ENCODE measurements at places on chromosomes 4 and X.

- DNase-seq: no peak
Observed at GRCh38 chrX:7828594-7828993, 14.4 kb upstream of the VCX start.

- no peak for DNase-seq
Observed at GRCh38 chrX:132071254-132071653, 48.2 kb downstream of the STK26 start.

GRCh38 chr4:55458611-55459010 is 62.9 kb downstream of the TMEM165 start:
- no peak for DNase-seq

- DNase-seq: no peak
Observed at GRCh38 chrX:9337046-9337445, 127.8 kb upstream of the TBL1X start.

GRCh38 chr4:159414305-159414704 is 311.4 kb downstream of the RAPGEF2 start:
- no peak for DNase-seq
